Urinary bladder (tissue), 4 donors: ENCODE measurements at places on chromosomes 16 and 17. TPM values are rescaled to one million over a fixed set of nuclear protein-coding genes. Genes with fewer than 3 reads are reported as not detected.

KCNH4 gene
- total RNA-seq = 0.79 TPM

- DNase-seq = no peak
These were observed 14.2 kb downstream of the SAP30BP start for GRCh38 chr17:75681289-75681688.

DNA sequence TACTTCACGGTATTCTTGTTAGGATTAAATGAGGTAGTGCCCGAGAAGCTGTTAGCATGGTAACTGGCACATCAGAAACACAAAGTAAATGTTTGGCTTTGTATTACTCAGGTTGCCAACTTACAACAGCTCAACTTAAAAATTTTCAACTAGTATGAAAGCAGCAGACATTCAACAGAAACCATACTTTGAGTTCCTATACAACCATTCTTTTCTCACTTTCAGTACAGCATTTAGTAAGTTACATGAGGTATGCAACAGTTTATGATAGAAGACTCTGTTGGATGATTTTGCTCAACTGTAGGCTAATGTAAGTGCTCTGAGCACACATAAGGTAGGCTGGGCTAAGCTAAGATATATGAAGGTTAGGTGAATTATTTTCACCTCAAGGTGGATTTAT, 7.7 kb downstream of the CENPN start:
- no peak for DNase-seq

DNA sequence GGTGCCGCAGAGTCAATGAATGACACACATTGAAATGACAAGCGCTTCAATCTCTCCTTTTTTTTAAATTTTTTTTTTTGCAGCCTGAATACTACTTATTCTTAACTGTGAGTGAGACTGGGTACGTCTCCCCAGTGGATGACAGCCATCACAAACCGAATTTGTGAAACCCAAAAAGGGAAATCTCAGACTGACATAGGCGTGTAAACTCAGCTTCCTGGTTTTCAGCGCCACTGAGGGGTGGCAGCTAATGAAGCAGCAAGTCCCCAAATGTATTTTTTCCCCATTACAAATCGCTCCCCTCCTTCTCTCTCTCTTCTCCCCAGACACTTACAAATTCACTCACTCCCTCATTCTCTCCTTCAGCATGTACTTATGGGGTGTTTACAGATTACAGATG, 196.0 kb downstream of the MAF start:
- DNase-seq = no peak

DNA sequence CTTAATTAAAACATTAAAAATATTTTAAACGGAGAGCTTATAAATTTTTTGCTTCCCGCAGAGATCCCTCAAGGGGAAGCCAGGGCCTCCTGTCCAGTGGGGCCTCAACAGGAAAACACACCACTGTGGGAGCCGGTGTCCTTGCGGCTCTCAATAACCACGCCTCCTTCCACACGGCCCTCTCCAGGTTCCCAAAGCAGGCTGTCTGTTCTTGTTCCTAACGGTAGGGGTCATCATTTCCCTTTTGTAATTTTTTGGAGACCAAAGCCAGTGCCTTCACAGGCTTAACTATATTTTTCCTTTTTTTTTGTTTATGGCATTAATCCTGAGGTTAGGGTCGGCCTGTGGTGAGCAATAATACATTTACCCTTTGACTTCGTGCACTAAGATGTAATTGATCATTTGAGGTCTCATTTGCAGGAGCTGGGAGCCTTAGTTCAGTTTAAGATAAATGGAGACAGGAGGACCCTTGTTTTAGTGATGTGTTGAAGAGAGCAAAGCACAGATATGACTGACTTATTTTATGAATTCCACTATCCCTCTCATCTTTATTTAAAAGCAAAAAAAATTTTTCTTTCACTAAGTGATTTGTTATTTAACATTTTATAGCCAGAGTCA, 77.5 kb upstream of the N4BP1 start:
- peak; percentile 29 for DNase-seq
